Stimulated activated CD4-positive, alpha-beta T cell treated with anti-CD3 and anti-CD28 coated beads, Interleukin-4, amount 100 ng/mL, for 4 hours (primary cell): ENCODE measurements at places on chromosomes 12 and 14.

GRCh38 chr14:85596562-85596961, 66.6 kb downstream of the FLRT2 start:
- DNase-seq, result no peak

GRCh38 chr14:72640911-72641485, 252.9 kb downstream of the DPF3 start:
- no peak for DNase-seq

GRCh38 chr12:90122681-90123080, 414.0 kb upstream of the ATP2B1 start:
- no peak for DNase-seq

- no peak for DNase-seq
Observed at GRCh38 chr14:101737414-101738339, 23.8 kb upstream of the PPP2R5C start.

DNA sequence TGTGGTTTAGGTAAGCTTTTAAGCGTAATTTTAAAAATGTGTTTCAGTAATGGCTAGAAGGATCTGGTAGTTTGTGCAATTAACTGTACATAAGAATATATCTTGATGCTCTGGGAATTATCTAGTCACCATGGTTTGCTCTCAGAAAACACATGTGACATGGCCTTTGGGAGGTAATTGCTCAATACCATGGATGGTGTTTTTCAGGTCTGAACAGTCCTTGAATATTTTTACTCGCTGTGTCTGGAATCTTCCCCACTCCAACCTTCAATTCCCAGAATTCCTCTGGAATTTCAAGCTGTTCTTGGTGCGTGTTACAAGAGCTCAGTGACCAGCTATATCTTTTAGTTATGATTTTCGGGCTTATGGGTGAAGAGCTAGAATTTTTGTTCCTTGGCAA, 85.3 kb downstream of the DAAM1 start:
- DNase-seq, result no peak

- DNase-seq, result no peak
Observed at GRCh38 chr12:88624911-88625310, 44.6 kb upstream of the KITLG start.

- no peak for DNase-seq
Observed at GRCh38 chr14:24411443-24412389, 12.9 kb downstream of the NYNRIN start.

DNA sequence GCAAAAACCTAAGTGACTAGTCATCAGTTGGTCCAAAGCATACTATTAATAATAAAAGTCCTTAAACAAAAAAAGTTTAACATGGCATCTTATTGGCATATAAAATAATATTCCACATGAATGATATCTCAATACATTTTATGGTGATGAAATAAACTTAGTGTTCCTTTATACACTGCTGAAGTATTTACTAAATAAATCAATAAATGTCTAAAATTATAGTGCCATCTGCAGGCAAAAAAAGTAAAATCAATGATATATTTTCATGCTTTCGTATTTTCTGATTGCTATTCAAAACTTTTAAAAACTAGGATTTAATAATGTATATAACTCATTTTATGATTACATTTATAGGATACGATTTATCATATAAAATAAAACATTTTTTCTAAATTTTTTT, 30.5 kb downstream of the PUS7L start:
- no peak for DNase-seq

DNA sequence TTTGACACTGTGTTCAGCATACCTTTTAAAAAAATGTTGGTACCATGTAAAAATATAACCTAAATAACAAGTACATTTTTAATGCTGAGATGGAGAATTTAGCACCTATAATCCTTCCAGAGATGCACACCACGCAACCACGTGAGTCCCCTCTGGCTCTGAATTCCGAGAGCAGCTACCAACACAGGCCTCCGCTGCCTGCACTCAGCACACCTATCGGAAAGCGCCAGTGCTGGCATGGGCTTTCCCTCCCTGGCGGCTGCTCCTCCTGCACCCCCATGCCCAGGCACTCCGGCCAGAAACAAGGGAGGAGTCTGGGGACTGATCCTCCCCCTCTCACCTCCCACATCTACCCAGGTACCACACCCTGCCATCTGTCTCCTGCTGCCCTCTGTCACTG, 47.0 kb downstream of the ITPK1 start:
- DNase-seq, result no peak

DNA sequence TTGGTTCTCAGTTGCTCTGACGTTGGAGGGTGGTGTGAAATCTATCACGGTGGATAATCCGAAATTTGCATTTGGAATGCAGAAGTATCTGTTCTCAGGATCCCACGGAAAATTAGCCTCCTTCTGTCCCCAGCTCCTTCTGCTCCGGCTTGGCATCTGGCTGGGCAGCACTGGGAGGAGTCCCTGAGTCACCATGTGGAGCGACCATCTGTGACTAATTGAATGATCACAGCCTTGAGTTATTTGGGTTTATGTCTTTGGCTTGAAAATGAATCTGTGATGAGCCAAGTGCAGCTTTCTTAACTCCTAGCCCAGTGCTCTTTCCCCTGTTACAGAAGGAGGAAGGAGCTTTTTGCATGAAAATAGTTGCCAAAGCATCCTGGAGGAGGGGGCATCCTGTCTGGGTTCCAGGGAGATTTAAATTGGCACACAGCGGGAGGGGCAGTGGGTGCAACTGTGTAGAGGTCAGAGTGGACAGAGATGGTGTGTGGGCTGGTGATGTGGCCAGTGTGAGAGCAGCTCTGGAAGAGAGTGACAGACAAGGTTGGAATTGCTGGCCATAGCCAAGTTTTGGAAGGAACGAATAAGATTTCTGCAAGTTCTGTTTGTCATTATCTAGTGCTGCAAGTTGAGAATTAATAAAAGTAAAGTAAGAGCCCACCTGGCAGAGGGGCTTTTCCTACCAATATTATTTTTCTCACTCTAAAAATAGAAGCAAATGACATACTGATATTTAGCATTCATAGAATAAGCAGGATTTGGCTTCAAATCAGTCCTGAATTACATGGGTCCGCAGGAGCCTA, 74.4 kb downstream of the SLC24A4 start:
- no peak for DNase-seq
